ENCODE measurements at places on chromosomes 2 and 18.

DNA sequence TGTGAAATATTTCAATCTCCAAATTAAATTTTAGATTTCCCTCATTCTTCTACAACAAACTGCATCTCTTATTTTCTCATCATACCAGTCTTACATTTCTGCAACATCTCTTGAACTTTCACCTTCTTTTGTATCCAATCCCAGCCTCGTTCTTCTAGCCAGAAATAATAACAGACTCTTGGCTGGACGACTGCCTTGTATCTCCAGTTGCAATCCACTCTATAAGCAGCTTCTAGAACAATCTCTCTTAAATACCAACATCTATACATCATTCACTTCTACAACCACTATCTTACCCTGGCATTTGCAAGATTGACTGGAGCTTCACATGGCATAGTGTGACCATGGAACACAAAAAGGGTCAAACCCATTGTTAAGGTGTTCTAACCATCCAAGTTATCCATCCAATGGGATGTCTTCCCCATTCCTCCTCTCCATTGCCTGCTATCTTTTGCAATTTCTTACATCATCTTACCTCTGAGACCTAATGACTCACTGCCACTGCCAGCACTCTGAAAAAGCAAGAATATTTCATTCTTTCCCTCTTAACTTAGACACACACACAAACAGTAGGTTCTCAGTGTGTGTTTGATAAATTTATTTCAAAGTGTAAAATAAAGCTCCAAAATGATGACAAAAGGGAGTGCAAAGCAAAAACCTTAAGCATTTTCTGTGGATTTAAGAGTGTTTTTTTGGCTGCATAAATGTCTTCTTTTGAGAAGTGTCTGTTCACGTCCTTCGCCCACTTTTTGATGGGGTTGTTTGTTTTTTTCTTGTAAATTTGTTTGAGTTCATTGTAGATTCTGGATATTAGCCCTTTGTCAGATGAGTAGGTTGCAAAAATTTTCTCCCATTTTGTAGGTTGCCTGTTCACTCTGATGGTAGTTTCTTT is 145.6 kb downstream of the METTL4 start:
- DNase-seq, result no peak

- no peak for DNase-seq
These were observed 119.2 kb upstream of the CCDC68 start for GRCh38 chr18:55078303-55078932.

DNA sequence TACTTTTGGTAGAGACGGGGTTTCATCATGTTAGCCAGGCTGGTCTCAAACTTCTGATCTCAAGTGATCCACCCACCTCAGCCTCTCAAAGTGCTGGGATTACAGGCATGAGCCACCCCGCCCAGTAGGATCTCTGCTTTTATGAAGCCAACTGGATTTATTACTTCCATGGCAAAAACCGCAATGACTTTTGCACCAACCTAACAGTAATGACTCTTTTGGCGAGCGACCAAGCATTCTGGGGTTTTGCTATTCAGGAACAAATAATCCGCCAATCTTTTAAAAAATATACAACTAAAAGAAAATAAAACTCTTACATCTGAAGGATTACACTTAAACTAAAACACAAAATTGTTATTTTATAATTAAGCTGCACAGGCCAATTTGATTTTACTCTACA is 260.6 kb downstream of the ZEB2 start:
- DNase-seq, result no peak

DNA sequence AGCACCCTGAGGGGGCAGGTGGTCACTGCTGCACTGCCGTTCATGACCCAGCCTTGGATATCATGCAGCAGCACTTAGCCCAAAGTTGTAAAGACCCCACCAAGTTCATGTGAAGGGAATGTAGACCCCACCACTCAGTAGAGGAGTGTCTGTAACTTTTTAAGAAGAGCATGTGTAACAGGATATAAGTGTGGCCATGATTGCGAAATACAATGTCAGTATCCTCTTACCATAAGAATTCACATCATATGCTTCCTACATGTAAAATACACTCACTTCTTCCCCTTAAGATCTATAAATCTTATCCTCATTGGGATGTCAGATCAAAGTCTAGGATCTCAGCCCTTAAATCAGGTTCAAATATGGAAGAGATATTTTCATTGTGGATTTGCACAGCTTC is 276.9 kb downstream of the PTPRM start:
- no peak for DNase-seq

- no peak for DNase-seq
These were observed 84.5 kb upstream of the TLK1 start for GRCh38 chr2:171244970-171245782.

- no peak for DNase-seq
These were observed 121.9 kb downstream of the CACNB4 start for GRCh38 chr2:151976945-151977353.

- peak; percentile 32 for DNase-seq
These were observed 90.1 kb upstream of the SMAD2 start for GRCh38 chr18:48020337-48021250.

- DNase-seq, result no peak
These were observed 32.7 kb upstream of the AFTPH start for GRCh38 chr2:64491426-64491825.

GRCh38 chr2:109212836-109213563 is 84.0 kb downstream of the SH3RF3 start:
- no peak for DNase-seq

GRCh38 chr2:30503007-30503694 is 56.1 kb downstream of the LCLAT1 start:
- DNase-seq, result no peak

- DNase-seq, result no peak
These were observed 65.7 kb upstream of the TMEM247 start for GRCh38 chr2:46413631-46414030.

DNA sequence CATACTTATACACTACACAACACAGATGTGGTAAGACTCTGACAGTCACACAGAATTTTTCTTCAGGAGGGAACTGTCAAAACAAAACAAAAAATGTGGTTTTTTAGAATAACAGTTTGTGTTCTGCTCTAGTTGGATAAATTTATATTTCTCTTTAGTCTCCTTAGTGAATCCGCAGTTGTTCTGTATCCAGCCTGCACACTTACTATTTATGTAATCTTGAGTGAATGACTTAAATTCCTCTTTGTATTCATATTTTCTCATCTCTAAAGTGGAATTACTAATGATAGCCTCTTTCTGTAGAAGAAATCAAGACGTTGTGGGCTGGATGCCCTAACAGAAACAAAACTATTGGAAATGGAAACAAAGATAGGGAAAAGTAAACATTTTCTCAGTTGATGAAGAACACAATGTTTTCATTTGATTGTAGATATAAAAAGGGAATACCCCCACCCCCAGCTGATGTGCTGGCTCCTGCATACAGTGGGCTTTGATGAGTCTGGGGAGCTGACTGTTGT is 375.2 kb downstream of the TRIB2 start:
- no peak for DNase-seq

GRCh38 chr2:71889759-71890684 is 257.6 kb downstream of the CYP26B1 start:
- peak; percentile 20 for DNase-seq

DNA sequence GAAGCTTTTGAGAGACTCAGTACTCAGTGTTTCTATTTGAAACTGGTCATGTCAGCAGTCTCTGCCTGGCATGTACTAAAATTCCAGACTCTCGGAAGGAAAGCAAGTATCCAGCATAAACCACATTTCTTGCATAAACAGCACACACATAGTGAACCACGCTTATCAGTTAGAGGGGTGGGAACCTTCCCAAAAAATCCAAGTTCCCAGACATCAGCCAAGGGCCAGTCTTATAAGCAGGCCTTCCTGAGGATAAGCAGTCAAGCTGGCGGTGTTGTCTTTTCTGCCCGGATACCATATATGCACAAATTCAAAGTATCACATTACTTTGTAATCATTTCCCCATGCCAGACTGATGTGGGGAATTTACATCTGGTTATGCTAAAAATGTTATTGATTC is 73.6 kb downstream of the ST6GAL2 start:
- DNase-seq, result no peak

- no peak for DNase-seq
These were observed 18.3 kb downstream of the AAK1 start for GRCh38 chr2:69625078-69625795.

GRCh38 chr18:6682437-6683111 is 46.9 kb upstream of the ARHGAP28 start:
- DNase-seq, result no peak

DNA sequence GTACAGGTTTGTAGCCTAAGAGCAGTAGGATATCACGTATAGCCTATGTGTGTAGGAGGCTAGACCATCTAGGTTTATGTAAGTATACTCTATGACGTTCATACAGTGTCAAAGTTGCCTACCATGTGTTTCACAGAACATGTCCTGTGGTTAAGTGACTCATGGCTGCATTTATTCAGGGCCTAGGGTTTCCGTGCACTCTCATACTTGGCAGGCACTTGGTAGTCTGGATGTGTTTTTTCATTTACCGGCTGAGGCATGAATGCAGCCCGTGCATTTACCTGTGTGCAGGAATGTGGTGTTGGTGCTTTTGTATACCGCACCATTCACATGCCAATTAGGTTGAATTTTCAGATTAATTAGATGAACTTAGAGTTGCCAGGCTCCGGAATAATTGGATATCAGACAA is 43.4 kb downstream of the MYL12B start:
- no peak for DNase-seq

GRCh38 chr2:16429431-16430145 is 236.0 kb downstream of the CYRIA start:
- DNase-seq, result no peak

- no peak for DNase-seq
These were observed 38.2 kb downstream of the LCT start for GRCh38 chr2:135798762-135799161.

DNA sequence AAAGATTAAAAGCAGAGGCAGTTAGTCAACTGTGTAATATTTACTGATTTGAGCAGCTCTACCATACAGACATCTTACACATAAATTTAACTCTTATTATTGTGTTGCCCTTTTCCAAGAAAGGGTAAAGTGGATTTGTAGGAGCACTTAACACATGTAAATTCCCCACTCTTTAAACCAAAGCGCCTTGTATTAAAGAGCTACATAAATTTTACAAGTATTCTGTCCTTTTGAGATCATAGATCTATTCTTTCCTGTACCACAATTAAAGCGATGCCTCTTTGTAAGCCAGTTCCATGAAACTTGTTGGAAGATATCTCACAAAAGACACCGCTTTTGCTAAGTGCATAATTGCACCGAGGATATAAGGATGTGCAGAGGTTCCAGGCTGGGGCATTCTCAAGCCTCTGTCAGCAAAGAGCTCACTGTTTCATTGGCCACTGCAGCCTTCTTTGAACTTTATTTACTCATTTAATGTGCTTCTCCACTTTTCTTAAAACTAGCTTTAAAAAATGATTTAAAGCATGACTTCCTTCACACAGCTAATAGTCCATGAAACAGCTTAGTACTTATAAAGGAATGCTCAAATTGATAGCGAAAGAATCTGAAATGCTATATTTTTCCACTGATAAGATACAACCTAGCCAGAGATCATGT is 520.0 kb upstream of the TCF4 start:
- no peak for DNase-seq

- DNase-seq, result peak; percentile 68
These were observed 92.3 kb downstream of the B3GNT2 start for GRCh38 chr2:62287899-62288880.

DNA sequence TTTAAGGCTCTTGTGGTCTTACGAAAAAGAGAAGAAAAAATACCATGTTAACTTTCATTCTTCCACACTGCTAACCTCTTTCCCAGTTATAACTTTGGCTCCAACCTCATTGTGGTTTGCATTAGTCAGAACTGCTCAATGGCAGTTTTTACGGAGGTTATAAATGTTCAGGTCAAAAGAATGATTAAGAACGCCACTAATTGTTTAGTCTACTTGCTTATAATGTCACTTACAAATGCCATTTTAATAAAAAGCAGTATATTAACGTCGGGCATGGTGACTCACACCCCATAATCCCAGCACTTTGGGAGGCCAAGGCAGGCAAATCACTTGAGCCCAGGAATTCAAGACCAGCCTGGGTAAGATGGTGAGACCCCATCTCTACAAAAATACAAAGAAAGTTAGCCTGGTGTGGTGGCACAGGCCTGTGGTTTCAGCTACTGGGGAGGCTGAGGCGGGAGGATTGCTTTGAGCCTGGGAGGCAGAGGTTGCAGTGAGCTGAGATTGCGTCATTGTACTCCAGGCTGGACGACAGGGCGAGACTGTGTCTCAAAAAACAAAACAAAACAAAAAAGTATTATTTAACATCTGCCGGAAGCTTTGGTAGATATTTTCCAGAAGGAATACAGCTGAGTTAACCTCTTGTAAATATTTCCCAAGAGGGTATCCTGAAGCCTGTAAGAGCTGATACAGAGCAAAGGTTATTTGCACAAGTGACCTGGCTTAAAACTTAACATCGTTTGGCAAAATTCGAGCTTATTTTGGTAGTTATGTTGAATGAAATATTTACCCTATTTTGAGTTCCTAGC is 5.1 kb downstream of the AGPS start:
- no peak for DNase-seq

GRCh38 chr2:38522754-38523349 is 79.9 kb downstream of the HNRNPLL start:
- no peak for DNase-seq

- DNase-seq, result no peak
These were observed 9.6 kb downstream of the MARCHF4 start for GRCh38 chr2:216362730-216363129.

DNA sequence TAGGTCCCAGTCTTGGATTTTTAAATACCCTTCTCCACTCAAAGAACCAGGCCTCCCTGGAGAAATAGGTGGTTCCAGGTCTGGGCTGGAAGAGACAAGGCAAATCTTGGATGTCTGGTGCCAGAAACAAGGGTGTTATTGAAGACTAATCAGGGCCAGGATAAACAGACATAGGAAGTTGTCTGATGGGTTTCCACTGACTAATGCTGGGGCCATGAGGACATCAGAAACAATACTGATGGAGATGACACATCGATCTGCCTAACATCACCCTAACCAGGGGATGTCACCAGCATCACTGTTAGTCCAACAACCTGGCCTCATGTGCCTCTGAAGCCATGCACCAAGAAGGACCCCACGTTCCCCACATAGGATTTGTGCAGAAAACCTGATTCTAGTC is 42.5 kb upstream of the GLI2 start:
- DNase-seq, result no peak

- no peak for DNase-seq
These were observed 65.2 kb downstream of the PLCL1 start for GRCh38 chr2:197869501-197870111.

DNA sequence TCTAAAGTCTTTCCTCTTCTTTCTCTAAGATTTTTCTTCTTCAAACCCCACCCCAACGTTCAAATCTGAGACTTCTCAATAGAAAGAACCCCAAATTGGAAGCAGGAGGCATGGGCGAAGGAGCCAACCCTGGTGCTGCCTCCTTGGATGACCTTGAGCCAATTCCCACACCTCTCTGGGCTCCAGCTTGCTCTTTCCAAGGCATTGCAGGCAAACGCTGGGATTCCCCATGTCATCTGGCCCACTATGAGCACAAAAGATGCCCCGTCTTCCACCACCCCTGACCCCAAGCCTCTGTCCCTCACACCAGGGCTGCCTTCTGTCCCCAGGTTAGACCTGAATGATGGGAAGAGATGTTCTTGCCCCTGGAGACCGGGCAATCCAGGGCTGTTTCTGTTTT is 57.0 kb downstream of the TTC32 start:
- no peak for DNase-seq

All from right forelimb (tissue), 1 donor.